ENCODE measurements at places on chromosomes 2 and 18. TPM values are rescaled to one million over a fixed set of nuclear protein-coding genes. Genes with fewer than 3 reads are reported as not detected.

GRCh38 chr2:204170411-204170810 is 233.8 kb downstream of the ICOS start:
- DNase-seq = no peak

DNA sequence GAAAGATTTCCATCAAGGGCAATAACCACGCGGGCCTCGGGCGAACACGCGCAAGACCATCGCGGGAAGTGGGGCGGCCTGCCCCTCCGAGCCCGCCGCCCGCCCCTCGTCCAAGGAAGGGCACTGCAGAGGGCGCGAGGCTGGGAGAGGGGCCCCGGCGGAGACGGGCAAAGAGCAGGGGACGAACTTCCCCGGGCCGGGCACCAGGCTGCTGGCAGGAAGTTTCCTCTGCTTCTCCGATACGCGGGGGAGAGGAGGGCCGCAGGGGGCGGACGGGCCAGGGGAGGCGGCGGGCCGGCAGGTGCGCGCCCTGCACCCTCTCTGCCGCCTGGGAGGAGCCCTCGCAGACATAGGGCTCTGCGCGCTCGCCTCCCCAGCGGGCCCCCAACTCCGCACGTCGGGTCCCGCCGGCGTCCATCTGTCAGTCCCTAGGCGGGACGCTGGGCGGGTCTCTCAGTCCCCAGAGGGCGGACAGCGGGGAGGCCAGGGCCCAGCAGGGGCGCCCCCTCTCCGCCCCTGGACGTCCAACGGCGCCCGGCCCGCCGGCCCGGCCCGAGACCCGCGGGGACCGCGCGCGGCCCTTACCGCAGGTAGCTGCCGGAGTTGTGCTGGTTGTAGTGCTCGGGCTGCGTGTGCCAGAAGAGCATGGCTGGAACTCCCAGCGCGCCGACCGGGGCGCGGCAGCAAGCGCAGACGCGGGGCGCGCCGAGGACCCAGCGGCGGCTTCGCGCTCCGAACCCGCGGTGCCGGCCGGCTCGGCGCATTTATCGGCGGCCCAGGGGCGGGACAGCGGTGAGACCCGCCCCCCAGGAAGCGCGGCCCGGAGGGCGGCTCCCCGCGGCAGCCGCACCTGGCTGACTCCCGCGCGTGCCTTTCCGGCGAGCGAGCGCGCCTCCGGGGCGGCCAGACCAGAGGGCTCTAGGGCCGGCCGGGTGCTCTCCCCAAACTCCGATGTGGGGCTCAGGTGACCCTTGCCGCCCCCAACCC is at the start of gene TFCP2L1:
Gene TFCP2L1 (minus strand): TSS at position 740 of the 987 bp plus-strand sequence. CDS start 93 bp downstream, at position 647.
- peak; percentile 74 for DNase-seq

DNA sequence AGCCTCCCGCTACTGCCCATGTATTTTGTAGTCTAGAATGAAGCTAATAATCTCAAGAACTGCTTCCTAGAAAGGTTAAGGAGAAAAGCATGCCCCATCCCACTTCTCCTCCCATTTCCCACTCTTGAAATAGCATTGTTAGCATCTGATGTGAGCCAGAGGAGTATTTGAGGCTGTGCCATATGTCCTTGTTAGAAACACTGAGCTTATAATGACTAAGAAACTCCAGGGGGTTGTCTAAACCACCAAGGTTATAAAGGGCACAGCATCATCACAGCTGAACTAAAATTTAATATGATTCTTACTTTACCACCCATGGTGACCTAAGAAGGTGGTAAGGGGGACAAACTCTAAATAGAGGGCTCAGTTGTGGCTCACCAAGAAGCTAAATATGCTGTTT is 16.6 kb downstream of the TSPYL6 start:
- DNase-seq = no peak

- peak; percentile 76 for DNase-seq
Observed at GRCh38 chr2:28004086-28004485, 113.6 kb downstream of the BABAM2 start.

The HAAO gene
- not detected for polyA plus RNA-seq

The CAPN13 gene
- not detected for polyA plus RNA-seq

The CCDC141 gene
- 0.01 TPM for polyA plus RNA-seq

- DNase-seq = no peak
Observed at GRCh38 chr2:111967018-111967417, 68.6 kb downstream of the MERTK start.

GRCh38 chr2:197183355-197183754 is 127.2 kb downstream of the ANKRD44 start:
- DNase-seq = no peak

DNA sequence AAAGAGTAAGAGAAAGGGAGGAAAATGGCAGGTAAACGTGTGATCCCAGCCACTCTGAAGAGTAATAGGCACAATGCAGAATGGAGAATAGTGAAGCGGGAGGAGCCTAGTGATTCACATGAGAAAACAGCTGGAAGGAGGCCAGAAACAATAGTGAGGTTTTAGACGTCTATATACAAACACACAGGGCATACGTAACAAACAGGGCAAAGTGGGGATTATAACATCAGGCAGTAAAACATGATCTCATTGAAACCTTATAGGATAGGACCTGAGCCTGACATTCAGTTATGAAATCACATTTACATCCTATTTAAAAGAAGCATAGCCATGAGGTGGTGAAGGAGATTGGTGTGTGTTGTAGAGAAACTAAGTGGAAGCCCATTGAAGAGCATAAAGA is 33.0 kb upstream of the GATA6 start:
- DNase-seq = peak; percentile 46

DNA sequence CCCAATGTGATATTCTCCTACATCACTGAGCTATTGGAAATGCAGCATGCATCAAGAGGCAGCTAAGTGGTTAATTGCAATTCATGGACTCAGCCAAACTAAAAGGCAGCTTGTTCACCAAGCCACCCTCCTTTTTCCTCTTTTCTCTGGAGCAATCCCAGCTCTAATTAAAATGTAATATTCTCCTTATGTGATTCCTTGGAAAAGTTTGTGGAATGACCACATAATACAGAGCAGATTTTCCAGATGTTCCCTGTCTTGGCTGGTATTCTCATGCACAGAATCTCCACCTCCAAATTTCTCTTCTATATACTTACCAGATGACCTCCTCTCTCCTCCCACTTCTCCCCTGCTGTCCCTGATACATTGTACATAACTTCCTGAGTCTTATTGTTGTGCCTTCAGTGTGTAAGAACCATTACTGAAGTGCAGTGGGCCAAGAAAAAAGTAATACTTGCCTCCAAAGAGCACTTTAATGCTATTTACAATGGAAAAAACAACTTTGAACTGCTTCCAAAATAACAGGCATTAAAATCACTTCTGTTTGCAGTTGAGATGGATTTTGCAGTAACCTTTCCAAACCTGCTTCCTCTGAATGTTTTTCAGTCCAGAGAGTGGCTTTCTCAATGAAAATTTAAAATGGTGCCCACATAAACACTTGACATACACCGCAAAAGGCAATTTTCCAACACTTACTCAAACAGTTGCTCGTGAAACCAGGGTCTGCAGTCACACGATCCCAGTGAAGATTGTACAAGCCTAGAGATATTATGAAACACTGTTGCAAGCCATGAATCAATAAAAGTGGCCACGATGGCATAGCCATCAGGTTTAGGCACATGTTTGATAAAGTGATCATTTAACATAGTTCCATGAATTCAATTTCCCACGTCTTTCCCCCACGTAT is 258.0 kb downstream of the MTX2 start:
- DNase-seq = no peak

- no peak for DNase-seq
Observed at GRCh38 chr2:38661306-38661705, 4.6 kb upstream of the GALM start.

DNA sequence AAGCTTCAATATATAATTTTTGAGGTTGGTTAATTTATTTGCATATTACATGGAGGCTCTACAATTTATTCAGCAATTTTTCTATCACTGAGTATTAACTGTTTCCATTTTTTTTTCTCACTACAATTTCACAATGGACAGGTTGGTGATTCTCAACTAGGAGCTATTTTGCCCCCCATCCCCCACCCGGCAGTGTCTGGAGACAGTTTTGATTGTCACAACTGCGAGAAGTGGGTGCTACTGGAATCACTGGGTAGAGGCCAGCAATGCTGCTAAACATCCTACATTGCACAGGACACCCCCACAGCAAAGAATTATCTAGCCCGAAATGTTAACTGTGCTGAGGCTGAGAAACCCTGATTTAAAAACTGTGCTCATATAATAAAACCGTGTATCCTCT is 82.6 kb downstream of the CCDC93 start:
- DNase-seq = no peak

GRCh38 chr2:109182426-109182825 is 53.4 kb downstream of the SH3RF3 start:
- DNase-seq = no peak

- no peak for DNase-seq
Observed at GRCh38 chr2:6545336-6545735, 320.4 kb downstream of the CMPK2 start.

DNA sequence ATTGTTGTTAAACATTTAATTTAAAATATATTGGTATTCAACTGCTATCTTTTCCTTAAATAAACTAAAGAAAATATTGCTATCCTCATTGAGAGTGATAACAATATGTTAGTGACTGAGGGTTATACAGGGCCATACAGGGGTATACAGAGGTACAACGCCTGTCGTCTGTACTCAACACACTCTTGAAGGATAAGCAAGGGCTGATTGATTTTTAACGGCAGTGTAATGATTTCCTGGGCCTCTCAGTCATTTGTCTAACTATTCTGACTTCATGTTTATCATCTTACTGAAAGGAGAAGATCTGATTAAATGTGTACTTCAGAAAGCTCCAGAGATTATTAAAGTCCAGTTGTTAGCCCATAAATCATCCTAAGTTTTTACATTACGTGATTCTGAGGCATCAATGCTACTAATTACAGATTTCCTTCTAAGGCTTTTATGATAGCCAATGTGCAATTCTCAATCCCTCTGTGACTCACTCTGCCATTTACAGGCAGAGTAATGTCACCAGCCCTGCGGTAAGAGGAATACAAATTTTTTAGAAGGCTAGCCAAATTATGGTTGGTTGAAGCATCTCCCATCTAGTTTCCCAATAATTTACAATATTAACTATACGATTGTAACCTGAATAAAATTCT is 893.0 kb upstream of the CHAC2 start:
- no peak for DNase-seq

The AGXT gene
- not detected for polyA plus RNA-seq

The CYP26B1 gene
- polyA plus RNA-seq = 1.6 TPM

GRCh38 chr2:200307724-200308545 is 1.4 kb downstream of the SPATS2L start:
- peak; percentile 29 for DNase-seq

The DAPL1 gene
- 5.2 TPM for polyA plus RNA-seq

DNA sequence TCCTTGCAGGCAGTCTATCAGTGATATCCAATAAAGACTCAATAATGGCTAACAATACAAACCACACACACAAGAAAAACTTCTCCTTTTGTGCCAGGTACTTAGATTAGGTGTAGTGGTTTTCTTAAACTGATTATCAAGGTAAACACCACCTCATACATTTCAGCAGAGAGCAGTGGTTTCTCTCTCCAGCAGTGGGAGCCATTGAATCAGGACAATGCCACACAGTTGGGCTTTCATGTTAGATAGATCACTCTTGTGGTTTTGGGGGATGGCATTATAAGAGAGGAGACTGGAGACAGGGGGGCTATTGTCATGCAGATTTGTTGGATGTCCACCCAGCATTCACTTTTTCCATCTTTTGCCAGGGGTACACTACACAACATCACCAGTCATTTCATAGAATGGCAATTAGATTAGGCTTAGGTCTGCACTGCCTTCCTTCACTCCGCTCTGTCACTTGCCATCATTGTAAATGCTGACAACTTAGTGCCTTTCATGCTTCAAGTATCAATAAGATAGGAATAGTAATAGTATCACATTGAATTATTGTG is 13.6 kb upstream of the IRS1 start:
- no peak for DNase-seq

DNA sequence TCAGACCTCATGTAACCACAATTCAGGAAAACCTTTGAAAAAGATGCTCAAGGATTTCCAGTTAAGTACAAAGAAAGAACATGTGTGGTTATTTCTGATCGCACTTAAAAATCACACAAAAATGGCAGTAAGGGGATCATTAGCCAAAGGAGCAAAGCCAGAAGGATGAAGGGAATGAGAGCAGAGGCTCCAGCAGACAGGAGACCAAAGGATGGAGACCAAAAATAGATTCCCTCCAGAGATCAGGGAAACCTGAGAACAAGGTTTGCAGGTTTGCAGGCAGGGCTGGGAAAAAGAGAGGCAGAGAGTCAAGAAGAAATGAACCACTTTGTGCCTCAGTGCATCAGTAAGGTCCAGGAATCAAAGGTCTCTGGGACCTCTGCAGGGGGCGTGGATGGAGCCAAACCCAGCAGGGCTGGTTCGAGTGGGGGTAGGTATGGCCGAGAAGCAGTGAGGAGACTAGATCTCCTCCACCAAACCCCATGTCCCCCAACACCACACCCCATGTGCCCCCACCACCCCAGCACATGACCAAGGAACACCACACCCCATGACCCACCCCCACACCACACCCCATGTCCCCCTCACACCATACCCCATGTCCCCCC is 98.5 kb upstream of the GPC1 start:
- DNase-seq = no peak

All from mammary epithelial cell (primary cell).